ENCODE measurements at places on chromosomes 6 and 20.

- no peak for DNase-seq
Observed at GRCh38 chr6:140403020-140403419, 1028.6 kb upstream of the CITED2 start.

GRCh38 chr20:51227744-51228143, 204.8 kb upstream of the KCNG1 start:
- DNase-seq: no peak

DNA sequence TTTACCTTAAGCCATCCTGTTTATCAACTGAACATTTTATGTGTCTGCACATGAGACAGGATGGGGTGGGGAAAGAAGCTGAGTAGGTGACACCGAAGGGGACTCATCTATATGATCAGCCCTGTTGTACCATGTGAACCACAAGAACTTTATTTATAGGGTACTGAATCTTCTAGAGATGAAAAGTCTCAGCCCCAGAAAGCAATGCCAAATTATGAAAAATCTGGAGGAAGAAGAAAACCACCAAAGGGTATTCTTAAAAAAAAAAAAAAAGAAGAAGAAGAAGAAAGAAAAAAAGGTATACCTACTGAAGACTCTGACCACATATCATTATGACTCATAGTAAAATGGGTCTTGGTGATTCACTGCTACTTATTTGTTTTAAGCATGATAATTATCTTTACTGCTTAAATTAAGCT, 39.8 kb upstream of the HBS1L start:
- DNase-seq: no peak

GRCh38 chr20:32537657-32538525, 47.2 kb downstream of the NOL4L start:
- no peak for DNase-seq

DNA sequence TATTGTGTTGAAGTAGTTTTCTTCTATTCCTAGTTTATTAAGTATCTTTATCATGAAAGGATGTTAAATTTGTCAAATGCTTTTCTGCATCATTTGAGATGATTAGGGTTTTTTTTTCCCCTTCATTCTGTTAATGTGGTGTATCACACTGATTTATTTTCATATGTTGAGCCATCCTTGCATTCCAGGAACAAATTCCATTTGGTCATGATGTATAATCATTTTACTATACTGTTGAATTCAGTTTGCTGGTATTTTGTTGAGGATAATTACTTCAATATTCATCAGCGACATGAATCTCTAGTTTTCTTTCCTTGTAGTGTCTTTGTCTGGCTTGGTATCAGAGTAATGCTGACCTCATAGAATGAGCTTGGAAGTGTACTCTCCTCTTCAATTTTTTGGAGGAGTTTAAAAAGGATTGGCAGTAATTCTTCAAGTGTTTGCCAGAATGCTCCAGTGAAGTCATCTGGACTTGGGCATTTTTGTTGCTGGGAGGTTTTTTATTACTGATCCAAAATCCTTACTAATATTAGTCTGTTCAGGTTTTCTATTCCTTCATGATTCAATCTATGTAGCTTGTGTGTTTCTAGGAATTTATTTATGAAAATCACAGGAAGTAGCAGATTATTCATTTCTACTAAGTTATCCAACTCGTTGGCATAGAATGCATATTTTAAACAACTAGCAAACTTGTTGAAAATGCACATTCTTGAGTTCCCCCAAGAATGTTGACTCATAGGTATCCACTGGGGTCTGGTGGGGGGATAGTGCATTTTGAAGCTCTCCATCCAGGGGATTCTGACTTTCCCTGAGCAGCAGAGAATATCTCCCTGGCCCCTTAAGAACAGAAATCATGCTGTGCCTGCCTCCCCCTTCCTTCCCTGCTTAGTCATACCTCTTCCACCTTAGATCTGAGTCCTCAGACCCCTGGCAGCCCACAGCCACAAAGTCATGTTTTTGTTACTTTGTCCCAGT, 187.1 kb downstream of the BMP7 start:
- DNase-seq: no peak
